ENCODE measurements at places on chromosomes 6 and 20.

DNA sequence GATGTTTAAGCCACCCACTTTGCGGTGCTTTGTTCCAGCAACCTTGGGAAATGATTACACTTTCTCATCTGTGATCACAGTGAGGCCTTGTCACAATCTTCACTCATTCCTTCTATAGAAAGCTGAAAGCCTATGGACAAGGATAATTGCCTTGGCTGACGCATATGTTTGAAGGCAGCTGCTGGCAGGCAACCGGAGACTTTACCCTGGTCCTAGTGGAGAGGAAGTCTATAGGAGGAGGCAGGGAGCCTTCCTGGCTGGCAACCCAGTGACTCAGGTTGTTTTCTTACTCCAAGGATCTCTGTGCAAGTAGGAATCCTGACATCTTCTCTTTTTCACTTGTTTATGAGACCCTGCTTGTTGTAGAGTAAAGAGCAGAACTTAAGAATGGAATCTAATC is 34.1 kb upstream of the ESR1 start:
- no peak for DNase-seq

DNA sequence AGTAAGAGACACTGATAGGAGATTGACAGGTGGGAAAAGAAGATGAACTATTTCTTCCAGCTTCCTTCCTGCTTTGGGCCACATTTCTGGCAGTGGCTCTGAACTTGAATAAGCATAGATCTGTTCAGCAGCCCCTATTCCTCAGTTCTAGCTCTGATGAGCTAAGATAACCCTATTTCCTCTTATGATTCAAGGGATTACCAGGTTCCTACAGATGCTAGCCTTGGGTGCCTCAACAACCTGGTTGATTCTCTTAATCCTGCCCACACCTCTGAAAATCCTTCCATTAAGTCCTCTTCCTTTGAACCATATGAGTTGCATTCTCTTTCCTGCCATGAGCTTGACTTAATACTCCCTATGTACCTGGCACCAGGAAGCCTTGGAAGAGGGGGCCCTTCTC is 49.8 kb upstream of the MOCS1 start:
- no peak for DNase-seq

- DNase-seq, result no peak
Observed at GRCh38 chr20:63686492-63687321, 9.7 kb upstream of the TNFRSF6B start.

DNA sequence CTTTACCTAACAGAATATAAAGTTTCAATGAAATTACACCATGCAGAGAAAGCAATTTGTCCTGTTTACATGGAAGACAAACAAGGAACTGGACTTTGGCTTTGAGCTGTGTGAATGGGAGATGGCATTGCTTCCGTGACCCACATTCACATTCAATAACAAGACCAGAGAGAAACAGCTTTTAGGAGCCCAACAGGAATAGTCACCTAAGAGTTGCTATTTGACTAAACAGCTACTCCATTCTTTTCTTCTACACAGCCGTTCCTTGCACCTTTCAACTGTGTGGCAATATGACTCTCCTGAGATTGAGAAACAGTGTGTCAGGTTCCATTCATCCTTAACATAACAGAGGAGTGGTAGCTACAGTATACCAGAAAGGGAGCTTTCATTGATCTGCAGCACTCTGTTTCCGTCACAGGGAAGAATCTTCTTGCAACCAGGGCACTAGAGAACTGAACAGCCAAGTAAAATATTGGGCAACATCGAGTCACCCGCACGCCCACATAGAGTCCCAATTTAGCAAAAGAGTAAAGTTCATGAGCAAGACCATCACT is 355.1 kb downstream of the HAO1 start:
- no peak for DNase-seq

DNA sequence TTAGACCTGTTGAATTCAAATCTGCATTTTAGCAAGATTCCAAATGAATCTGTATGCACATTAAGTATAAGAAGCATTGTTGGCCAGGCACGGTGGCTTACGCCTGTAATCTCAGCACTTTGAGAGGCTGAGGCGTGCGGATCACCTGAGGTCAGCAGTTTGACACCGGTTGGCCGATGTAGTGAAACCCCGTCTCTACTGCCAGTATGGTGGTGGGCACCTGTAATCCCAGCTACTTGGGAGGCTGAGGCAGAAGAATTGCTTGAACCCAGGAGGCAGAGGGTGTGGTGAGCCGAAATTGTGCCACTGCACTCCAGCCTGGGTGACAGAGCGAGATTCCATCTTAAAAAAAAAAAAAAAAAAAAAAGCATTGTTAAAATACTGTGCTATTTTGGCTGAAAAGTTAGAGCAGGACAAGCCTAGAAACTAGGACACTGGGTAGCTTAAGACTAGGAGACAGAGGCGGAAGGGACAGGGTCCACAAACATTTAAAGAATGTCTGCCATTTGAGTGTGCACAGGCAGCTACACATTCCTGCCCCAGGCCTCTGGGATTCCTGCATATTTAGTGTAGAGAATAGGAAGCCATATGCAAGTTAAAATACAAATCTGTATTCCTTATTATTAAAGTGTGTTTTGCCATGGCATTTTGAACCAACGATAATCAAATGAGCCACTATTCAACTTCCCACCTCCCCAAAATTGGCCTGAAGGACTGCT is 45.1 kb upstream of the EEF1A1 start:
- DNase-seq, result no peak

DNA sequence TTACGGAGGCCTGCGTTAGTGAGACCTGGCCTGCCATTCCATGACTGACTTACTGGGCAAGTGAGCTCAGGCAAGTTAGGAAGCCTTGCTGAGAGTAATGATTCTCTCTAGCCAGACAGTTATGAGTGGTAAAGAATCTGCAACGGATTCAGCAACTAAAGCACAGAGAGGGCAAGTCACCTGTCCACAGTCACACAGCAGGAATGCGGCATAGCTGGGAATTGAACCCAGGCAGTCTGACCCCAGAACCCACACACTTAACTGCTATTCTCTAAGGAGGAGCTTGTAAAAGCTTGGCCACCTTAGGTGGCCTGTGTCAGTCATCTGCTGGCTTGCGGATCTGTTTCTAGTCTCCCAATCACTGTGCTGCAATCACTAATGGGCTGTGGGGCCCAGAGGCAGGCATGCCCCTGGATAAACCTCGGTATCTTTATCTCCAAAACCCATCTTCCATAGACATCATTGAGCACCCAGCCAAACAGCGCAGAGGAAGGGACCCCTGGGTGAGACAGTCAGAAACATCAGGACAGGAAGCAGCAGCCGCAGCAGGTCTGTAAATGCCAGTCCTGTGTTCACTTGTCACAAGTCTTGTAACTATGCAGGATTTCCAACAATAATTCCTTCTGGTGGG is 215.9 kb upstream of the KCNG1 start:
- DNase-seq, result no peak

DNA sequence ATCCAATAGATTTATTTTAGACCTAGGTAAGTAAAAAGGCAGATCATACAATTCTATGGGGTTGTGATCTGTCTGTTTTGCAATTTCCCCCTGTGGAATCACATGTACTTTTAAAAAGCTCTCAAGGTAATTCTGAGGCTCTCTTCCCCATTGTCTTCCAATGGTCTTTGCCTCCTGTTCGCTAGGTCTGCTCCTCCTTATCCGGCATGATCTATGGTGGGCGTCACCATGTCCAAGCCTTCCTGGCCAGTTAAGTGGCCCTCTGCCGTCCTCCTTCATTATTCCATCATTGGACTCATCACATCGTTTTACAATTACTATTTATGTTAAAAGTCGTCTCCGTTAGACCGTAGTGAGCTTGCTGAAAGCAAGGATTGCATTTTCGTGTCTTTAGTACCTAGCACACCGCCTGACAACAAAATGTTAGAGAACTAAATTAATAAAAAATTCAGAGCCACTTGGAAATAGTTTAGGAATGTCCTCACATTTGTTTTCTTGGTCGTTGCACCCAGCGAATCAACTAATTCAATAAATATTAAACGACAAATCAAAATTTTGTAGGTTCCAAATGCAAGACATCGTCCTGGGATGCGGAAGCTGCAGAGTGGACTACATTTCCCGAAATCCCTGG is 2.2 kb upstream of the STXBP5 start:
- peak; percentile 36 for DNase-seq

DNA sequence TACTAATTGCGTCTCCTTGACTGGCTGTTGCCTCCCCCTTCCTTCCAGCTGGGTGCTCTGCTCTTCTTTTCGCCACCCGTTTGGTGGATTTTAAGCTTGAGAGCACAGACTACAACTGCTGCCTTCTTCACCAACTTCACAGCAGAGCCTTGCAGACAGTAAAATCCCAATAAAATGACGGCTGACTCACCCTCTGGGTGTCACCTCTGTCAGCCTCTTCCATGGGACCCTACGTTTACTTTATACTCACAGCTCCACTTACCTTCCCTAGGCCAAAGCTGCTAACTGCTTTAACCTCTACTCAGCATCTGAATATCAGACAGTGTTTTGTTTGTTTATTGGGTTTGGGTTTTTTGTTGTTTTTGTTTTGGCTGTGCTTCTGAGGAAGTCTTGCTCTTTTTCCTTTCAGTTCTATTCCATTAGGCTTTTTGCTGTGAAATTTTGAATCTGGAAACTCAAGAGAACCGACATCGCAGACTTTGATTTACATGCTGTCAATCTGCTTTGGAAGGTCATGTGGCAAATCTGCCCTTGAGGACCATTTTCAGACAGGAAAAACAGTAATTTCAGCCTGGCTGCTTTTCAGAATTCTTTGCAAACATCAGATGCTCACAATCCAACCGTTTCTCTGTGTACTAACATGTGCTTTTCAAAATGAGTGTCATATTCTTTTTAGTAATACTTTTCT is 2.4 kb downstream of the AGPAT4 start:
- no peak for DNase-seq

- no peak for DNase-seq
Observed at GRCh38 chr6:22353101-22353500, 56.3 kb upstream of the PRL start.

GRCh38 chr6:119540417-119540816 is 190.9 kb upstream of the MAN1A1 start:
- no peak for DNase-seq

GRCh38 chr6:24273096-24273870 is 84.6 kb downstream of the DCDC2 start:
- DNase-seq, result no peak

DNA sequence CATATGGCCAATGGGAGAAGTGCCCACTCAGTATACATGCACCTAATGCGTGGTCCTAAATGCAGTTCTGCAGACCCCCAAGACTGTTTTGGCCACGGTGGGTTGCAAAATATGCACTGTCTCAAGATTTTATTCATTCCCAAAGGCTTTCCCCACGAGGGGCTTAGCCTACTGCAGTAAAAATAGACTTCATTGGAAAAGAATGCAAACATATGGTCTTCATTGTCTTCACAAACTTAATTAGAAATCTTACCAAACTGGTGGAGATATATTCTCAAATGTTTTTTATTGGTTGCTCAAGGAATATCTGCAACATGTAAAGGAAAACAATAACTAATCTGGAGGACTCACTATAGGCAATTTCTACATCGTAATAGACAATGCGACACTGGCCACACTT is 31.6 kb upstream of the PRL start:
- no peak for DNase-seq

- DNase-seq, result no peak
Observed at GRCh38 chr20:24955045-24955444, 6.0 kb downstream of the CST7 start.

- DNase-seq, result peak; percentile 71
Observed at GRCh38 chr20:44582311-44583025, at the start of gene PKIG. Gene PKIG, plus strand, starts transcription at chr20:44582579. Its CDS starts 31,978 bp downstream, at chr20:44614557.

DNA sequence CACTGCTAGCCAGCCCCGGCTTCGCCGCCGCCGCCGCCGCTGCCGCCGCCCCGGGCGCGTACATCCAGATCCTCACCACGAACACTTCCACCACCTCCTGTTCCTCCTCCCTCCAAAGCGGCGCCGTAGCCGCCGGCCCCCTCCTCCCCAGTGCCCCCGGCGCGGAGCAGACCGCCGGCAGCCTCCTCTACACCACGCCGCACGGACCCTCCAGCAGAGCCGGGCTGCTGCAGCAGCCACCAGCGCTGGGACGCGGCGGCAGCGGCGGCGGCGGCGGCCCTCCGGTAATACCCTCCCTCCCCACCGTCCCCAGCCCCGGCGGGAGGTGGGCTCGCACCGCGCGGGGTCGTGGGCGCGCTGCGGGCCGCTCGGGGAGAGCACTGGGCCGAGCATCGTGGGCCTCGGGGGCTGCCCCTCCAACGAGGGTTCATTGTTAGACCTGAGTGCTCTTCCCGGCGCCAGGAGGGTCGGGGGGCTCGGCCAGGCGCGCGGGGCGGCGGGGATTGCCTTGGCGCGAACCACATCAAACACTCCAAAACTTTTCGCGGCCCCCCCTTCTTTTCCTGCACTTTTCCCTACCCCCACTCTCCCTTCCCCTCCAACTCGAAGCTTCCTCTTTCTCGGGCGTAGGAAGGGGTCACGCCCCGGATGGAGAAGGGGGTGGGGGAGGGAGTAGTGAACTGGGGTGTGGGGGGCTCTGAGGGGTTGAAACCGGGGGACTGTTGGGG is 827 bp downstream of the E2F3 start:
- DNase-seq, result peak; percentile 62

DNA sequence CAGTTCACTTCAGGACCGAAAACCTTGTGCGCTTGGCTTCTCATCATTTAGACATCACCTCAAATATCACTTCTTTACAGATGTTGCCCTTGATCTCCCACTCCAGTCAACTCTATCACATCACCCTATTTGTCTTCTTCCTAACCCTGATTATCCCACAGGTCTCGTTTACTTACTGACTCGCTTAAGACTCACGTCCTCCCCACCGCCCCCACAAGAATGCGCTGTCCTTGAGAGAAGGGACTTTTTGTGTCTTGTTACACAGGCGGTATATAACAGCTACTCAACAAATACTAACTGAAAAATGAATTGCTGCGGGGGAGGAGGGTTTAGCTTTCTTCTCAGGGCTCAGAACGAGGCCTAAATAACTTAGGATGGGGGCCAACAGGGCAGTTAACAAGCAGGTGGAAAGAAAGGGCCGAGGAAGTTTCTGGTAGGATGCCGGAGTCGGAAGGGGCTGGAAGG is 527 bp downstream of the TOMM34 start:
- no peak for DNase-seq

GRCh38 chr6:26543953-26544352 is 5.8 kb downstream of the HMGN4 start:
- no peak for DNase-seq

DNA sequence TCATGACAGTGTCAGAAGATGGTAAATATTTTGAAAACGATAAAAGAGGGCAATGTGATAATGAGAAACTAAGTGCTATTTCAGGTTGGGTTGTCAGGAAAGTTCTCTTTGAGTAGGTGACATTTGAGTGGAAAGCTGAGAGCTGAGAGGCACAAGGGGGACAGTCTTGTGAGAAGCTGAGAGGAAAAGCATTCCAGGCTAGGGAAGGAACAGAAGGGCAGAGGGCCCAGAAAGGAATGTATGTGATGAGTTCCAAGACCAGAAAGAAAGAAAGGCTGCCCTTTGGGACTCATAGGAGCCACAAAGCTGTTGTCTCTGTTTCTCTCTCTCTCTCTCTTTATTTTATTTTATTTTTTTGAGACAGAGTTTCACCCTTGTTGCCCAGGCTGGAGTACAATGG is 7.6 kb upstream of the RNF182 start:
- DNase-seq, result no peak

DNA sequence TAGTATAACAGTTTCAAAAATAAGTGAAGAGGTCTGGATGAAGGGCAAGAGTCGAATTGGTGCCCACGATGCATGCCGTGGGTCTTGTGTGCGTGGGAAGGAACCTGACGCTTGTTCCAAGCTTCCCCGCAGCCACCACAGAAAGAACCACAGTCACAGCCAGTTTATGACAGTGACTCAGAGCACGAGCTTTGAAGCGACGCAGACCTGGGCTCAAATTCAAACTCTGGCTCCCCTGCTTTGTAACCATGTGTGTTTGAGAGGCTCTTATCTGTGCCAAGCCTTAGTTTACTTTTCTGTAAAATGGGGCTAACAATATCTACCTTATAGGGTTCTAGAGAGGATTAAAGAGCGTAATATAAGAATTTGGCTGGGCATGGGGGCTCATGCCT is 65.5 kb downstream of the SYNJ2 start:
- peak; percentile 24 for DNase-seq

Data from left hindlimb (tissue), 1 donor.